ENCODE measurements at places on chromosomes 13 and 19.

- DNase-seq = peak; percentile 17
Observed at GRCh38 chr19:5112681-5113575, 144.0 kb downstream of the KDM4B start.

- DNase-seq = no peak
Observed at GRCh38 chr19:41443813-41444455, 978 bp downstream of the ERICH4 start.

DNA sequence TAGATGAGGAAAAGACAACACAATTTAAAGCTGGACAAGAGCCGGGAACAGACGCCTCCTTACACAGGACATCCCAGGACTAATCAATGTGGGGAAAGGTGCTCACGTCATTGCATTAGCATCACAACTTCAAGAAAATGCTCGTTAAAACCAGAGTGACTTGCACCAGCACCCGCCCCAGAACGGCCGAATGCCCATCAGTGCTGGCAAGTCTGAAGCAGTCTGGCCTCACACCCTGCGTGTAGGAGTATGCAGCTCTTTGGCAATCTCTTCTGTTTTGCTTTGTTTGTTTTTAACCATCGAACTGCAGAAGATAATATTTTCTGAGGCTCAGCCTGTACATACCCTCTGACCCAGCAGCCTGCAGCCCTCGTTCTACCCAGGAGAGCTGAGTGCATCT is 44.8 kb upstream of the LDLR start:
- no peak for DNase-seq

DNA sequence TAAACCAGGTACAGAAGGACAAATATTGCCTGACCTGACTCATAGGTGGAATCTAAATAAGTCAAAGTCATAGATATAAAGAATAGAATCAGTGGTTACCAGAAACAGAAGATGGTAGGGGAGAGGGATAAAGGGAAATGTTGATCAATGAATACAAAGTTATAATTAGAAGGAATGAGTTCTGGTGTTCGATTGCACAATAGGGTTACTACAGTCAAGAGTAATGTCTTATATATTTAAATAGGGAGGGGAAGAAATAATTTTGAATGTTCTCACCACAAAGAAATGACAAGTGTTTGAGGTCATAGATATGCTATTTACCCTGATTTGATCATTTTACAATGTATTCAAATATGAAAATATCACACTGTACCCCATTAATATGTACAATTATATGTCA is 1541.2 kb downstream of the SLITRK1 start:
- DNase-seq = no peak

- DNase-seq = no peak
Observed at GRCh38 chr19:19079571-19079970, 15.8 kb downstream of the SLC25A42 start.

- DNase-seq = no peak
Observed at GRCh38 chr19:14428882-14429416, 4.2 kb upstream of the PKN1 start.

DNA sequence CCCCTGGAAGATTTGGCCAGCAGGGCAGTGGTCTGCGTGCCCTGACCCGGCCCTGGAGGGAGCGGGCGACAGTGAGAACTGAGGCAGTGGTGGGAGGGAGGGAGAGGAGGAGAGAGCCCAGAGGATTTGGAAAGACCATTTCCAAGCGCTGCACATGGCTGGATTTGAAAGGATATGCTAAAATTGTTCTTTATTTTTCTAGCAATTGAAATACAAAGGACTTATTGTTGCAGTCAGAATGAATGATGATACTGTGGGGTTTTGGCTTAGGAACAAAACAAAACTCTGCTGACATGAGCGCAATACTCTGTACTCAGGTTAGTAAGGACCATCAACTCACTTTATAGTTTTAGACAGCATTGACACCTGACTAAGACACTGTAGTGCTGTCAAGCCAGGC is 69.5 kb downstream of the TNFRSF19 start:
- no peak for DNase-seq

DNA sequence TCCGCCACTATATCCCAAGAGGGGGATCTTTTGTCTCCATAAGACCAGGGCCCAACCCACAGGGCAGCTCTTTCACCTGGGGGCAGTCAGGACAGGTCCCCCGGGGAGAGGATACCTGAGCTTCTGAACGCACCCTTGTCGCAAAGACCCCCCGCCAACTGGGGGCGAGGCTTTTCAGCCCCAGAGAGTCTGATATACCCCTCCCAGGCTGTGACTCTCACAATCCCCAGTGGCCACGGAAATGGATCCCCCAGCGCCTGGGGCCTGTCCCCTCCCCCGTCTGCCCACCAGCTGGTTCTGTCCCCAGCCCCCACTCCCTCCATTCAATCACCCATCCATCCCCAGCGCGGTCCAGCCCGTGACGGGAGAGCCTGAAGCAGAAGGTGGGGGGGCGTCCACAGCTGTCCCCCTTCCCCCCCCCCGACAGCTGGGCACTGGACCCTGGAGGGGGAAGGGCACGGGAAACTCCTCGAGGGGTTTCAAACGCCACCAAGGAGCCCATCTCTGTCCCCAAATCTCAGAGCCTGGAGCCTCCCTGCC is 823 bp downstream of the DOCK6 start:
- no peak for DNase-seq

GRCh38 chr13:40983259-40983658 is 35.9 kb downstream of the ELF1 start:
- DNase-seq = no peak

- no peak for DNase-seq
Observed at GRCh38 chr19:29120466-29120865, 92.5 kb downstream of the UQCRFS1 start.

DNA sequence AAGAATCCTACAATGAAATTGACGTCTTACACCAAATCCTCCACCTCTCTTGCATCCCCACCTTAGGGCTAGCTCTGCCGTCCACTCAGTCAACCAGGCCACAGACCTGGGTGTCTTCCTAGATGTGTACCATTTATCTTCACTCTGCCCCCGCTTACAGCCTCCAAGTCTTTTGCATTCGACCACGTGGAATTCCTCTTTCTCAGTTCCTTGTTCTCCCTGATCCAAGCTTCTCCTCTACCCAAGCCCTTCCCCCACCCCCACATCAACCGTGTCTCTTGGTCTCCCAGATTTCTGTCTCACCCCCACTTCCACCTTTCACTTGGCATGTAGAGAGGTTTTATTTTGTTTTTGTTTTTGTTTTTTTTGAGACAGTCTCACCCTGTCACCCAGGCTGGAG is 1.2 kb upstream of the DMWD start:
- no peak for DNase-seq

DNA sequence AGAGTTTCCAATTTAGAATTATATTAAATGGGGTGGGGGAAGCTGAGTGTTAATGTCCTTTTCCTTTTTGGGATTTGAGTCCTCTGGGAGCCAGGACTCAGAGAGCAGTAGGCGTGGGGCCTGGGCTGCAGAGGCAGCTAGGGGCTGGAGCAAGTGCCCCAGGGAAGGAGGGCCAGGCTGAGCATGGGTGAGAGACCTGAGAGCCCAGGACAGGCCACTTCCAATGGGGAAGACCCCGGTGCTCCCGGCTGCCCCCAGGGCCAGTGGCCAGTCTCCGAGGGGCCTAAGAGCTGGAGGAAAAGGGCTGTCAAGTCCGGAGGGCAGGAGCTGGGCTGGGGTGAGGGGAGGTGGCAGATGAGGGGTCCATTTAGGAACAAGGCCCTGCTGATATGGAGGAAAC is 371.5 kb downstream of the ZNF536 start:
- DNase-seq = no peak

DNA sequence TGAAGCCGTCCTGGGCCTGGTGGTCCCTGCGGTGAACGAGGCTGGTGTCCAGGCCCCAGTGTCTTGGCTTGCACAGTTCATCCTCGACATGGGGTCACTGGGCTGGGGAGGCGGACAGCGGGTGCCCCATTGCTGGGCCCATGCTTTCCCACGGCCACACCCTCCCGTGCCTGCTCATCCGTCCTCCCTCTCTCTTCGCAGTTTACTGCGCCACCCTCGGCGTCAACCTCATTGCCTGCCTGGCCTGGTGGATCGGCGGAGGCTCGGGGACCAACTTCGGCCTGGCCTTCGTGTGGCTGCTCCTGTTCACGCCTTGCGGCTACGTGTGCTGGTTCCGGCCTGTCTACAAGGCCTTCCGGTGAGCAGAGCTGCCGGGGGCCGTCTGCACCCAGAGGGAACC is 12.7 kb downstream of the ADAT3 start:
- DNase-seq = no peak

DNA sequence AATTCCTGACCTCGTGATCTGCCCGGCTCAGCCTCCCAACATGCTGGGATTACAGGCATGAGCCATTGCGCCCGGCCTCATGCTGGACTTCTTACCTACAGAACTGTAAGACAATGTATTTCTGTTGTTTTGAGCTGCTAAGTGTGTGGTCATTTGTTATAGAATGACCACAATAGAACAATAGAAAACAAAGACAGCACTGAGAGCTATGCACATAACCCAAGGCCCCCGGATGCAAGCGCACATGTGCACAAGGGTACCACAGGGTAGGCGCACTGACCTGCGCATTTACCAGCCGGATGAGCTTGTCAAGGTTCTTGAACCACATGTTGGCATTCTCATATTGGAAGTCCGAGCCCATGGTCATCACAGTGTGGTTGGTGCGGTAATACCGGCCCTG is 5.6 kb downstream of the MAN2B1 start:
- DNase-seq = no peak

- DNase-seq = no peak
Observed at GRCh38 chr19:543910-544608, at the start of gene GZMM. Gene GZMM, plus strand, starts transcription at chr19:544053. Its CDS starts 19 bp downstream, at chr19:544072.

Data from AG09309 (cell line).